Urothelium cell line (cell line): ENCODE measurements at places on chromosomes 12 and 14.
A peak's percentile ranks its signal among the peaks of the same experiment; 100 is the strongest.

DNA sequence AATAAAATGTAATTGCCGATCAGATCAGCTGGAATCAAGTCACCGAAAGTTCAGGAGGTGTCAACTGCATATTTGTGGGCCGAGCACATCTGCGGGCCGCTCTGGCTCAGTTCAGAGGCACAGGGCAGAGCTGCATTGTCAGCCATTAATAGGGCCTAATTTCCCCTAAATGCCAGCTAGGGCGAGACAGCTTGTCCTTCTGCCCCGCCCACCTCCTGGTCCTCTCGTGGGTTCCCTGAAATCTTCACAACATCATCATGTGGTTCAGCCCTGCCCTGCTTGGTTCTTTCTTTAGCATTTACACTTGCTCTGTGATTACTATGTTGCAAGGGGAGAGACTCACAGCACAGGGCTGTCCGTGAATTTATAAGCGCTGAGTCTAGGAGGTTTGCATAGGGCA lies 148.9 kb downstream of the CHST11 start:
- DNase-seq: peak; percentile 41

DNA sequence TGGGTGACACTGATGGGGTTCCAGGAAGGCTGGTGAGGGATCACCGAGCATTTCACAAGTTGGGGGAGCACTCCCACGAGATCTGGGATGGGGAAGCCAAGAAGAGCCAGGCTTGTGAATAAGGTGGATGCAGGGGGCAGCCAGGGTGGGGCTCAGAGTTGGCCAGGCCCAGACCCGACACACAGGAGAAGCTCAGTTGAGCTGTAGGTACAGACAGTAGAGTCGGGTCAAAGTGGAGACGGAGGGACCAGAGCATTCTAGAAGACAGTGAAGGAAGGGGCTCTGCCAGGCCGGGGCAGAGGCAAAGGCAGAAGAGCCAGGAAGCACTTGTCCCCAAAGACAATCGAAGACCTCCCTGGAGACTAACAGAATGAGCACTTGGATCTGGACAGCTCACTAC lies 70.9 kb upstream of the BCL11B start:
- no peak for DNase-seq

DNA sequence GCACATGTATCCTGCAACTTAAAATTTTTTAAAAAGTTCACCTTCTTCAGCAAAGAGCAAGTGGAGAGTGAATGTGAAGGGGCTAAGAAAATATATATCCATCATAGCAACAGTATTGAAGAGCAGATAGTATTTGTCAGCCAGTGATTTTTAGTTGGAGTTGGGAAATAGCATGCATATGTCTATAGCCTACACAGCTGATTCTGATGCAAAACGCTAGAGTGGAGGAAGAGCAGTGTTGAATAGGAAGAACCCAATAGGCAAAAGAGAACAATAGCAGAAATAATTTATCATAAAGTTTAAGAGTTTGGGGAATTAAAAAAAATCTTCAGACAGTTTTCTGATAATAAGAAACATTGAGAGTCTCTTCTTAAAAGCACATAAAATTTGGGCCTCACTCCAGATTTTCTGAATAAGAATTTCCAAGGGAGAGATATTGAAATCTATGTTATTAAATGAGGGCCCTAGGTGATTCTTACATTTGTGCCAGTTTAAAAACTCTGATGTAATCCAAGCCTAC lies 12.0 kb downstream of the PDE6H start:
- no peak for DNase-seq

GRCh38 chr12:108312073-108312659 lies 26.9 kb downstream of the CMKLR1 start:
- DNase-seq: no peak

DNA sequence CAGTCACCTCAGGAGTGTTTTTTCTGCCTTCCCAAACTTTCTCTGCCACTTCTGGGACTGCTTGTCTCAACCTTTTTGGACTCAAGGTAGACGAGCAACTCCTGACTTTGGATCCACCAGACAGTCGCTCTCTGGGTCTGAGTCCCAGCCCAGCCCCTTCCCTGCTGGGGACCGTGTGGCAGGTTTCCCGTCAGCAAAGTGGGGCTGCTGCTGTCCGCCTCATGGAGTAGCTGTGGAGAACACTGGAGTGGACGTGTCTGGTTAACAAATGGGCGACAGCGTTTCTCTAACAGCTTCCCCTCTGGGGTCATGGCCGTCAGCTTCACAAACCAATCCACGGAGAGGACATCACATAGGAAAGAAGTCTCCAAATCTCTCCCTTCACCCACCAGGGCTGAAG lies 54.8 kb downstream of the KCTD10 start:
- DNase-seq: no peak

DNA sequence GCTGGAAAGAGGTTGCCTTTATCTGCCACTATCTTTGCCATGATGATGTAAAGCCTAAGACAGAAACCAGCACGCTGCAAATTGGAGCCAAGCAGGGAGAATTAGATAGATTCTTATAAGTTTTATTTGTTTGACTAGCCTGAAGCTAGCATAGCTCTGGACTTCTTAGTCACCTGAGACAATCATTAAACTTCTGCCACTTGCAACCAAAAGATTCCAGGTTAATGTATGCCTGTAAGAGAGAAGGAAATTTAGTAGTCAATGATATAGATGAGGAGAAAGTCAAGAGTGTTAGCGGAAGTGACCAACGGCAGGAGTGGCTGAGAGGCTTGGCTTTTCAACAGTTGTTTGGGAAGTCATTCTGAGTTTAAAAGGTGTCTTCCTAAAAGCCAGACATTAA lies 1106.6 kb downstream of the VRK1 start:
- DNase-seq: no peak

DNA sequence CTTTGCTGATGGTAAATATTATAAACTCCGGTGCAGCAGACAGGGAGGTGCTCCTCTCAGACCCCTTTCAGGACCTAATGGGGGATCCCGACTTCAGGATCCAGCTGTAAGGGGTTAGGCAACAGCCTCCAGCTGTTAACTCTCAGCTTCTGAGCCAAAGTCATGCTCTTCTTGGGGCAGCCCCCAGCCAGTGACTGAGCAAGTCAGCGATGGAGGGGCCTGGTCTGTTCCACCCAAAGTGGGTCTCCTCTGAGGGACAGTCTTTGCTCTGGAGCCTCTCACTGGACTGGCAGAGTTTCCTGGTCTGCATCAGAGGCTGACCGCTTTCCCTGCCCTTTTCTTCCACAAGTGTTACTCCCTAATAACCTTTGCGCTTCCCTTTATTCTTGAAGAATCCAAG lies 184.2 kb upstream of the DIO3 start:
- DNase-seq: no peak

GRCh38 chr12:12450043-12450471 lies 93.2 kb downstream of the BORCS5 start:
- DNase-seq: no peak

- no peak for DNase-seq
These were observed 224.3 kb downstream of the NEDD1 start for GRCh38 chr12:97131220-97131981.

- no peak for DNase-seq
These were observed 129.6 kb downstream of the NDUFA12 start for GRCh38 chr12:94873734-94874517.

DNA sequence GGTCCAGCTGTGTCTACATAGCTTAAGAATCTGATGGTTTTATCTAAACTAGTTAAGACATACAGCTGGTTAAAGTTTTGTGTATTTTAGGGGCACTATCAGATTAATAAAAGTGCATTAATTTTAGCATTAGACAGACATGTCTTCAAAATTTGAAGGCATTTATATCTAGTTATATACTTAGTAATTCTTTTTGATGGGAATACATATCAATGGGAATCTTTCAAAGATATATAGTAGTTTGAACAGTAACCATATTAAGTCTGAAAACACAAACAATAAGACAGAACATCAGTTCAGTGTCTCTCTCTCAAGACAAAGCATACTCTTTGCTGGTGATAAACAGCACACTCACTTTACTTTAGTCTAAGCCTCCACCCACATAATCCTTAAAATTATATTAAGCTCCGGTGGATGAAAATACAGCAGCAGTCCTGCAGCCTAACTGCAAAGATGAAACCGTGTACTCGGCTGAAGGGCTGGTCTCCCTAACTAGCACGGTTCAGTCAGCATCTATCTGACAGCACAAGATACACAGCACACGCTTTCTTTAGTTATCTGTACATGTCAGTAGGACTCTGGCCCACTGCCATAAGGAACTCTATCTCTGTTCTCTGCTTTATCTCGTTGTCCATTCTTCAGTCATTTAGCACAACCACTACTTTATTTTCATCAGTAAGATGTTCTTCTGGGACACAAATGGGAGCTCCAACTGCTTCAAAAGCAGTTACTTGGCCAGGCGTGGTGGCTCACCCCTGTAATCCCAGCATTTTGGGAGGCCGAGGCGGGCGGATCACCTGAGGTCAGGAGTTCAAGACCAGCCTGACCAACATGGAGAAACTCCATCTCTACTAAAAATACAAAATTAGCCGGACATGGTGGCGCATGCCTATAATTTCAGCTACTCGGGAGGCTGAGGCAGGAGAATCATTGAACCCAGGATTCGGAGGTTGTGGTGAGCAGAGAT lies 80.5 kb downstream of the MED13L start:
- no peak for DNase-seq

DNA sequence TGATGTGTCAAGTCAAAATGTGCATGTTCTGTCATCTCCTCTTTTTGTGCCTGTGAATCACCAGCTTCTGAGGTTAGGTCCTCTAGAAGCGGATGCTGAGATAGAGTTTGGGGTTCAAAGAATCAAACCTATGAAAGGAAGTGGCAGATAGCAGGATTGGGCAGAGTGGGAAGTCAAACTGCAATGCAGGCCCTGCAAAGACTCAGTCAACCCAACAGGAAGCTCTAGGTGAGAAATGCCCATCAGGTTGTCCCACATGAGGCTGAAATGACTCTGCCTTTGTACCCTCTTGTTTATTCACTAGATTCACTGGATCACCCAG lies 4.5 kb upstream of the MIA2 start:
- DNase-seq: no peak

DNA sequence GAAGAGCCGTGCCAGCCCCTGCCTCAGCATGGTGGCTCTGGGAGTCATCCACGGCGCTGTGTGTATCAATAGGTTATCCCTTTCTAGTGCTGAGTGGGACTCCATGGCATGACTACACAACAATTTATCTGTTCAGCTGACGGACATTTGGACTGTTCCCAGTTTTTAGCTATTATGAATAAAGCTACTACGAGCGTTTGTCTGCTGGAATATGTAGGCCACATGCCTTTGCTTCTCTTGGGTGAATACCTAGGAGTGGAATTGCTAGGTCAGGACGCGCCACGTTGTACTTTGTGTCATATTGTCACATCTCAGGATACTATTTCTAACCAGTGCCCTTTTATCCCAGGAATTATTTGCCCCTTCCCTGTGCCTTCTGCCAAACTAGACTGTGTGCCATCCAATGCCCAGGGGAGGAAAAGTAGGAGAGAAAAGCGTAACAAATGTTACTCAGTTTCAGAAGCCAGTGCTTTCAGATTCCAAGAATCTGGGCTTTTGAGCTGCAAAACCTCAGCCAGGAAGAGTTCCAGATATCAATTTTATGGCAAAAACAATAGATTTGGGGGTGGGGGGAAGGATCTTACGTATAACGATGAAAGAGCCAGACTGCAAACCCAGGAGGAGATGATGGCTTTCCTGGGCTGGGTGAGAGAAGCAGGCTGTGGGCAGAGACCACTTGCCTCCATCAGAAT lies 62.5 kb upstream of the NCOR2 start:
- no peak for DNase-seq

GRCh38 chr12:22635812-22636211 lies 10.8 kb downstream of the ETNK1 start:
- DNase-seq: no peak

DNA sequence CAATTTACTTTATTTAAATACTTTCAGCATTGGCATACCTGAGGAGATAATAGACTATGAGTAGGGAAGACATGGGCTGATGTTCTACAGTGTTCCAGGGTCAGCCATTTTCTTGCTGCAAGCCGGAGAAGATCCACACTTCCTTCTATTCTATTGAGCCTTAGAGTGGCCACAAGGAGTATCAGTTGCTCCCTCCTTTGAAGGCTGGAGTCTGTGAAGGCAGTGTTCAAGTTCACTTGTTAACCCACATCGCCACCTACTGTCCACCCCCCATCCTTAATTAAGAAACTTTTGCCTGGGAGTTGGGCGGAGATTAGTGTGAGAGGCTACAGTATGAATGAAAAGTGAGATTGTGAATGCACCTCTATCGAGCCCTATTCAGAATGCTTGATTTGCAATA lies 666.6 kb downstream of the NRXN3 start:
- peak; percentile 73 for DNase-seq

DNA sequence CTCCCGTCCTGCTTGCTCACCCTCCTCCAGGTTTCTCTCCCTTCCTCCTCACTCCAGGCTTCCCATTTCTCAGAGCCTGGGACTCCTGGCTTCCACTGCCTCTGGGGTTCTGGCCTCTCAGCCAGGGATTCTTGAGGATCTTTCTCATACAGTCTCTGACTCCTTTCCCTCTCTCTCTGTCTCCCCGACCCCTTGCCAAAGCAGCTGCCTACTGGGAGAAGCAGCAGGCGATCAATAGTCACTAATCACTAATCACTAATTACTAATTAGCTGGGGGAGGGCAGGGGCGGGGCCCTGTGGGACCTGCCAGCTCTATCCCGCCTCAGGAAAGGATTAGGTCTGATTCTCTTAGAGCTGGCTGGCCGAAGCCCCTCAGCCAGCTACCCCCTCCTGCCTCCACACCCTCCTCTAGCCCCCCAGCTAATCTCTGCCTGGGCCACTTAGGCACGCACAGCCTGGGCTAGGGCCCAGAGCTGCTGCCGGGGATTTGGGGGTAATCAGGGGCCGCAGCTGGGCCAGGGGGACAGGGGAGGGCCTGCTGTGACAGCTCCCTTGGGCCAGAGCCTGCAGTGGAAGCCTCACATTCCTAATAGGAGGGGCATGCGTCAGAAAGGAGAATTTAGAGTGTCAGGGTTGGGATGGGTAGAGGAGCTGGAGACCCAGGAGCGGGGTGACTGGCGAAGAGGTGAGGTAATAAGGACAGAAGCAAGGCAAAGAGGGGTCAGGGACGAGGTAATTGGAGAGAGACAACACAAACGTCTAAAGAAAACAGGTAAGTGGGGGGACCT lies 2.8 kb downstream of the NXPH4 start:
- no peak for DNase-seq

GRCh38 chr14:71022012-71022869 lies 115.0 kb downstream of the PCNX1 start:
- DNase-seq: no peak

- peak; percentile 28 for DNase-seq
These were observed 425.6 kb downstream of the NRXN3 start for GRCh38 chr14:78595797-78596196.

- peak; percentile 24 for DNase-seq
These were observed 360.8 kb downstream of the AEBP2 start for GRCh38 chr12:19799895-19800602.

DNA sequence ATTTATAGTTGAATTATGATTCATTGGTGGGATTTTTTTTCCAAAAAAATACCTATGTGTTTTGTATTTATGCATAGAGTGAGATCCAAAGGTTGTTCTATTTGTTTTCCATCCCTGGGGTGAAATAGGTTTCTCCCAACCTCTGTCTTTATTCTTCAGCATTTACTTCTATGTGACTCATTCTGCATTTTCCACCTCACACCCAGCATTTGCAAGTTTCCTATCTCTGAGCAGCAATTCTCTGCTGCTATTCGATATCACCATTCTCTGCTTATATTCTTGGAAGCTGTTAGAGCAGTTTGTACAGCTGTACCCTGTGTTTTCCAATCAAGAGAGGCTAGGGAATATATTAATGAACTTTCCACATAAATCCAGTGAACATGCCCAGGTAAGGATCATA lies 538.9 kb downstream of the SNAPC1 start:
- DNase-seq: no peak
